ENCODE measurements at places on chromosomes 6 and 20. TPM values are rescaled to one million over a fixed set of nuclear protein-coding genes. Genes with fewer than 3 reads are reported as not detected.

DNA sequence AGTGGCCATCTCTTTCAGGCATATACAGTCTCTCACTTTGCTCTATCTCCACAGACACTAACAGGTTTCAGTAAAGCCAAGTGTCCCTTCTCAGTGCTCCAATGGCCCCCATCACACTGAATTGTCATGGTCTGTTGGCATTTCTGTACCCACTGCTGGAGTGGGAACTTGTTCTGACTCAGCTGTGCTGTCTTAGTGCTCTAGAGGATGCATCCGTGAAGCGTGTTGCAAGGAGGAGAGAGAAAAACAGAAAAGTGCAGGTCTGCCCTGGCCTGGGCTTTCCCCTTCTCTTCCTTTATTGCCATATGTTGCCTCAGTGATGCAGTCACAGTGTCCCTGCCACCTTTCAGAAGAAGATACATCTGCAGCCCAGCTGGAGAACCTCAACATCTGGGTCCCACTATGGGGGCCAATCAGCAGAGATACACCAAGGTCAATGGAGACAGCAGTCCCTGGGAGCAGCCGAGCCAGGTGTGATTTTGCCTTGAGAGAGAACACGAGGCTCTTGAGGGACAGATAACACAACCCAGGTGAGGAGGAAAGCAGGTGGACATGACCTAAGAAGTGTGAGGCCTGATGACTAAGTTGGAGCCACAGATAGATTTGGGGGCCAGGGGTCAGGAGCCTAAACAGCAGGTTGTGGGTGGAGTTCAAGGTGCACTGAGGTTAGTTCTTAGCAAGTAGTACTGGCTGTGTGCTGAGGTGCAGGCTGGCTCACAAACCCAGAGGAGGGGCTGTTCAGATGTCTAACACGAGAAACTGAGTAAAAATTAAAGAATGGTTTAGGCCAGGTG, 5.6 kb upstream of the PLCG1 start:
- DNase-seq = no peak

MEI4 gene
- not detected for polyA plus RNA-seq

CGAS gene
- 5.3 TPM for polyA plus RNA-seq

DNA sequence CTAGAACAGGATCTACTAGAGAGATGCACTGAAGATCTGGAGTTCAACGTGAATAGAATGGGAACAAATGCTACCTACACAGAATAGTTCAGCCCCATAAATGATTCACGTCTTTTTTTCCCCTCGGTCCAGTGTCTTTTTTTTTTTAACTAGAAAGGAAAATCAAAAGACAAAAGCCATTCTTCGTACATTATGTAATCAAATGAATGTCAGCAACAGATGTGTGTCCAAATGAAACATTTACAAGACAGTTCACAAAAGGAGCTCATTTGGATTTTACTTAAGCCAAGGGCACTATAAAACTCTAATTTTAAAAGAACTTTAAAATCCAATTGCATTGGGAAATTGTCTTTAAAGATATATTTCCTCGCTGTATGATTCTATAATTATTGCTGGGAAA, 42.4 kb downstream of the FAM184A start:
- no peak for DNase-seq

- DNase-seq = no peak
Observed at GRCh38 chr6:122059918-122060317, 339.5 kb upstream of the HSF2 start.

C6orf58 gene
- 1.0 TPM for polyA plus RNA-seq

DNA sequence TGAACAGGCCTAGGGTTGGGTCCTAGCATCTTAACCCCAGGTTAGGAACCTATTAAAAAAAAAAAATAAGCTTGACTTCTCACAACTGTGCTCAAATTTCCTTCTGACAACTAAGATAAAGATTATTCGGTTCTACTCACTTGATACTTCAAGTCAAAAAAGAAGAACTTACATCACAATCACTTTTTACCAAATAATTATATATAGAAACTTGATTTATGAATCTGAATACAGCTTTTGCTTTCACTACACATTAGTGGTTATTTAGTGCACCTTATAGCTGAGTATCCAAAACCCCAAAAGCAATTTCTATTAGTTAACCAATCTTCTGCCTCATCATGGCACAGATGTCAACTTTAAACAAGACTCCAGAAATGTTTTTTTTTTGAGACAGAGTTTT, 119.0 kb upstream of the DST start:
- no peak for DNase-seq

DNA sequence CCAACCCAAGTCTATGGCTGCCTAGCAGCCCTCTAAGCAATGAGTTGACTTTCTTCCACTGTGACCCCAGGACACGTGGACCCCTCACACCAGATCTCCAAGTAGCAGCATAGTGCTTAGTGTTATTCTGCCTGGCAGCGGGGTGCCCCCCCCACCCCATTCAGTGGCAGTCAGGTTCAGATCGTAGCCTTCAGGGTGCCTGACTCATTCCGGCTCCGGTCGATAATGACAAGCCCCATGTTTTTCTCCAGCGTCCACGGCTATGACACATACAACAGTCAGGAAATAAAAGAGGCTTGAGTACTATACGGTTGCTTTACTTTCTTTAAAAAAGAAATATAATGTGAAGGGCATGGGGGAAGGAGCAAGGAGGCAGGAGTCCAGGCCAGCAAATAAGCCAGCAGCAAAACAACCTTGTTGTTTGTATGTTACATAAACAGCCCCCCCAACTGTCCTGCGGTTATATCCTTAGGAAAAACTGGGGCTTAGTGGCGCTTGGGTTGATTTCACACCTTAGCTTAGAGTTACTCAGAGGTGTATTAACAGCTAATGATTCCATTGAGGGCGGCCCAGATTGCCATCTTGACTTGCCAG, 23.1 kb downstream of the GNAS start:
- no peak for DNase-seq

DNA sequence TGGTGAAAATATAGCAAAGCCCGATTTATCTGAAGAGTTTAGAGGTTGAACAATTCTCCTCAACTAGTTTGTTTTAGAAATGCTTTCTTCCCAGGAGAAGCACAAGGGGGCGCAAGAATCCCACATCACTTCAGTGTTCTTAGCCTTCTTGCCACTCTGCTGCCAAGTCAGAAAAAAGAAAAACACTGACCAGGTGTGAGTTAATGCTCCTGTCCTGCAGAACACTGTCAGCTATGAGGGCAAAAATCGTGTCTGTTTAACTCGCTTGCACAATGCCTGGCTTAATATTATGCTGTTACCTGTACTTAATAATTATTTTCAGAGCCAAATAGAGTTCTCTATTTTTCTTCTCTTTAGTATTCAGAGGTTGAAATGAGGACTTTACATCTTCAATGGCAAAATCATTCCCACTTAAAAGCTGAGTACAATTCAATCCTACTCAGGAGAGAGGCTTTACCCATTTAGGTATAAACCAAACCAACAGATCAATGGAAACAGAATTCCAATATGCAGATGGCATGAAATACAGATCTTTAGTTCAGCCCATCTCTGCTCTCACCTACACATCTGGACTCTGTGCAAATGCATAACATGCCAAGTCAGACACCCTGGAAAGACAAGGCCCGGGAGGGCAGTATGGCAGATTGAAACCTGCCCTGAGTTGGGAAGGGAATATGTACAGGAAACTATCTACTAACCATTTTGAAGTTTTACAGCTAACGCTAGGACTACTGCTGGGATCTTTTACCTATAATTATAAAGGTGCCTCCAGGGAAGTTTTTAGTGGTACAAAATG, 71.4 kb upstream of the TULP1 start:
- DNase-seq = peak; percentile 79

Data from hindlimb muscle (tissue), 1 donor.